ENCODE measurements at places on chromosomes 5 and 9.

DNA sequence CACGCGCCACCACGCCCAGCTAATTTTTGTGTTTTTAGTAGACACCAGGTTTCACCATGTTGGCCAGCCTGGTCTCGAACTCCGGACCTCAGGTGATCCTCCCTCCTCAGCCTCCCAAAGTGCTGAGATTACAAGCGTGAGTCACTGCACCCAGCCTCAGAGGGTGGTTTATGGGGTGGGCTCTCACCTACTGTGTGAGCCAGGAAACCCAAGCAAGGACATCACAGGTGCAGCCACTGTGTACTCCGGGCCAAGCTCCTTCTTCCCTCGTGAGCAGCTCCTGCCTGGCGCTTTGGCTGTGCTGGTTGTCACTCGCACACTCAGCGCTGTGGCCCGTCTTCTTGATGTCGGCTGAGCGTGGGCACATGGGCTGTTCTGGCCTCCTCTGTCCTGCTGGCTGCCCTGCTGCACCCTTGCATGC, 70.1 kb downstream of the WNK2 start:
- no peak for DNase-seq

- no peak for DNase-seq
Measured at GRCh38 chr9:15915711-15916110, 362.9 kb downstream of the CCDC171 start.

DNA sequence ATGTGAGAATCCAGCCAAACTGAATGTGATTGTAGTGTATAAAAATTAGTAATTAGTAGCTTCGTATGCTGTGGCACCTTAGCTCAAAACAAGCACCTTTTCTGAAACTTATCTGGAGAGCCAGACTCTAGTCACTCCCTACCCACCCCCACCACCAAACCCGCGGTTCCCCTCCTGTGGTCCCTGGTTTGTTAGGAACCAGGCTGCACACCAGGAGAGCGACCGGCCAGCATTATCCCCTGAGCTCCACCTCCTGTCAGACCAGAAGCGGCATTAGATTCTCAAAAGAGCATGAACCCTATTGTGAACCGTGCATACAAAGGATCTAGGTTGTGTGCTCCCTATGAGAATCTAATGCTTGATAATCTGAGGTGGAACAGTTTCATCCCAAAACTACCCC, 498.6 kb downstream of the CHSY3 start:
- no peak for DNase-seq

DNA sequence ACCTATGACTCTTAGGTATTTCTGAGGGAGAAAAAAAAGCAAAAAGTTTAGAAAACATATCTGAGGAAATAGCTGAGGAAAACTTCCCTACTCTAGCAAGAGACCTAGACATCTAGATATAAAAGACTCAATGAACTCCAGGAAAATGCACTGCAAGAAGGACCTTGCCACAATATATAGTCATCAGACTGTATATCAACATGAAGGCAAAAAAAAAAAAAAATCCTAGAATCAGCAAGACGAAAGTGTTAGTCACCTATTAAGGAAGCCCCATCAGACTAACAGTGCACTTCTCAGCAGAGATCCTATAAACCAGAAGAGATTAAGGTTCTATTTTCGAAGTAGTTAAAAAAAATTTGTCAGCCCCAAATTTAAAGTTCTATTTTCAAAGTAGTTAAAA, 166.2 kb downstream of the TMEM38B start:
- DNase-seq, result no peak

All from T follicular helper cell (primary cell).